M059J (cell line): ENCODE measurements at places on chromosomes 16 and 17. TPM values are rescaled to one million over a fixed set of nuclear protein-coding genes. Genes with fewer than 3 reads are reported as not detected.

DNA sequence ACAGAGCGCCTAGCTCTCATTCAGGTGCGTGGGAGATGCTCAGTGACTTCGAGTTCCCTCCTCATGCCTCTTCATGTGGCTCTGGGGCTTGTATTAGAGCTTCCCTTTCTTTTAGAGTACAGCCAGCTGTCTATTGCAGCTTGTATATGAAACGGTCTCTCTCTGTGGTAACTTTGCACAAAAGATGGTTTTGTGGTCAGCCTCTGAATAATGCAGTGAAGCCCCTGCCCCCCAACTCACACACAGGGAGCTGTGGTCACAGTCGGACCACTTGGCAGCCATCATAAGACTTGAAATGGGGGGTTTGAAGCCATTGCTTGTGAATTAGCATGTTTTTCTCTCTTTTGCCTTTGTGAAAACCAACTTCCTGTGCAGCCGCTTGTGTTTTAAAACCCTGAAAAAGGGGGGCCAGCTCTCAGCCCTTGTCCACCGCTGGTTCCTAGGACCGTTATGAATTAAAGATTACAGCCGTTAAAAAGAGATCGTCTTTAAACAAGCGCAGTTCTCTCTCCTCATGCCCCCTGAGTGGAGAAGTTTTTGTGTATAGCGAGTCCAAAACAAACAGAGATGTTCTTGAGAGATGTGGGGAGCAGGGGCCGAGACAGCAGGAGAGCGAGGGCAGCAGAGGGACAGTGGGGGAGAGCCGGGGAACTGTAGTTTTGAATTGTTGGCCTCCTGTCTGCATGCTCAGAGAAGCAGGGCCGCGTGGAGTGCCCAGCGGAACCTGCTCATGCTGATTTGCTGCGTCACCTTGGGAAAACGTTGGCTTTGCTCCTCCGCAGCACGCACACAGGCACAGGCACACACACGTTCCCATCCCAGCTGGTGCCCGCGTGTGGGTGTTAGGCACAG is 199.0 kb downstream of the MSI2 start:
- DNase-seq: peak; percentile 42

Gene CIITA
- 0.71 and 1.0 TPM in 2 replicates for total RNA-seq

Gene UTS2R
- total RNA-seq: not detected in 2 replicates

DNA sequence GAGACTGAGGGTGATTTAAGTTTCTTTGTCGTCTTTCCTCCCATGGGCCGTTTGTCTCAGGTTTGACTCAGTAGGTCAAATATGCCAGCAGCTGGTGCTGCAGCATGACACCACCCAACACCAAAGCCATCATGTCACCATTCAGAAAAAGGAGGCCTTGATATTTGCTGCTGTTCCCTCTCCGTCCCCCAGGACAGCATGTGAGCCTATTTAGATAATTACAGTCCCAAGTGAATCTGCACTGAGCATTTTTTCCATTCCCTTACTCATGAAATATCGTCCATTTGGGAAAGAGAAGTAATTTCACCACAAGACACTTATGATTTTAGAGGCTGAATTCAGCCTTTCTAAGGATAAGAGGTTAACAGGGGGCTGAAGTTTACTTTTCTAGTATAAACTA is 62.2 kb upstream of the ADORA2B start:
- DNase-seq: no peak

DNA sequence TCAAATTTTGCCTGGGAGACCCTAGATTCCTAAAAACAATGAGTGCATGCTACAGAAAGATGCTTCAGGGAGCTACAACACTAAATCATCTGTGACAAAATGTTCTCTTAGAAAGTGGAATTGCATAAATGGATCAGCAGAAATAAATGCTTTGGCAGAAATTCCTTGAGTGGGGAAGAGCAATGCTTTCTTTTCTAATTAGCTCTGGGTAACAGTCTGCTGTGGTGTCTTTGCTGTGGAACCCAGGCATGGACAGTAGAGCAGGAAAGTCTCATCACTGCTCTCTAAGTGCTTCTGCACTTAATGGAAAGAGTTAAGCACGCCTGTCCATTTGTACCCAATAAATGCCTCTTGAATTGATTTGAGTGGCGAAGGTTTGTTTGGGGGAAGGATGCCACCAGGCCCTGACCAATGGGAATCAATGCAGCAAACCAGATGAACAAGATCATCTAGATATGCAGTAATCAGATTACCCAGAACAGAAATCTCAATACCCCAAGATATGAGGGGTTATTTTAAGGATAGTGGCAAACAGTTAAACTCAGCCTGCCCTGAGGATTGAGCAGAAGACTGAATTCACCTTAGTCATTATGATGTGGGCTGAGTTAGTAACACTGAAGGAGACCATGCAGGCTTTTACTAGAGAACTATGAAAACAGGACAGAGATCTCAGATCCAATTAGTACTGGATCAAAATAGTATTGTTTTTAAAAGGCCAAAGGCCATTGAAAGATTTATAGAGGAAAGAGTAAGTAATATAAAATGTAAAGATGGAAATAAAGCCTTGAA is 13.6 kb downstream of the HLF start:
- DNase-seq: no peak

Gene CES5A
- not detected in 2 replicates for total RNA-seq

- no peak for DNase-seq
Observed at GRCh38 chr17:10171581-10171981, 26.8 kb downstream of the GAS7 start.

DNA sequence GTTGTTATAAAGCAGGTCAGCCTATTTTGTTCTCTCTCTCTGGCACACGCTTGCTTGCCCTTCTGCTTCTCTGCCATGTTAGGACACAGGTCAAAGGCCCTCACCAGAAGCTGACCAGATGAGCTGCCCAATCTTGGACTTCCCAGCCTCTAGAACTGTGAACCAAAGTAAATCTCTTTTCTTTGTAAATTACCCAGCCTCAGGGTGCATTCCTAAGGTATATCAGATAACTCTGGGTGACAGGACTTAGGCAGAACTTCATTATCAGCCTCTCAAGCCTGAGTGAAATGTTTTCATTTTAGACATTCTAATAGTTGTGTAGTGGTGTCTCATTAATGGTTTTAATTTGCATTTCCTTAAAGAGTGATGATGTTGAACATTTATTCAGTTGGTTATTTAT is 124.3 kb downstream of the CDRT15L2 start:
- DNase-seq: no peak

DNA sequence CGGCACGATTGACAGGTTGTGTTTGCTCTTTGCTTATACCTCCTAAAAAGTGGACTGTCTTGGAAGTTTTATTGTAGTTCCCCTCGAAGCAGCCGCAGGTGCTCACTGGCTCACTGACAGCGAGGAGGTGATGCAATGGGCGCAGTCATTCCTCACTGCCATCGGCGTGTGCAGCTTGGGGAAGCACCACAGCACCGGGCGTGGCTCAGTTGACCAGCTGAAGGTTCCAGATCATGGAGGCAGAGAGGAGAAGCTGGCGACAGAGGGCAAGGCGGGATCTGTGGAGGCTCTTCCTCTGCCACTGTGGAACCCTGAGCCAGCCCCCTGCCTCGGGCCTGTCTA is 72.1 kb upstream of the TNRC6C start:
- DNase-seq: no peak

- no peak for DNase-seq
Observed at GRCh38 chr17:46726206-46726605, 92.3 kb downstream of the WNT3 start.

Gene MPV17L
- total RNA-seq: 0.44 and 0.52 TPM in 2 replicates

GRCh38 chr17:12664894-12665262 is 812 bp upstream of the MYOCD start:
- no peak for DNase-seq

DNA sequence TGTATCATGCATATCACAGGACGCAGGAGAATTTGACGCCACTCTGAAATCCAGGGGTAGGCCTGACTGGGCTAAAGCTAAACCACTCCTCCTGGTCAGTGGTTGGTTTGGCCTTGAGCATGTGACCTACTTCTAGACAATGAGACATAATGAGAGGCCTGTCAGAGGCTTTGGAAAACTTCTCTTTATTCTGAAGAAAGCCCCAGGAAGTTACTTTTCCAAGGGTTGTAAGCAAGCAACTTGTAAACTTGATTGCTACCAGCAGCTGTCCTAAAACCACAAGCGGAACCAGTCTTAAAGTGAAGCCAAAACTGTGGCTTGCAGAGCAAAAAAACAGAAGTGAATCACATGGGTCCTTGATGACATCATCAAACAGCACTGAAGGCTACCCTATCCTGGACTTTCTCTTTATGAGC is 138.2 kb upstream of the COX10 start:
- peak; percentile 64 for DNase-seq

DNA sequence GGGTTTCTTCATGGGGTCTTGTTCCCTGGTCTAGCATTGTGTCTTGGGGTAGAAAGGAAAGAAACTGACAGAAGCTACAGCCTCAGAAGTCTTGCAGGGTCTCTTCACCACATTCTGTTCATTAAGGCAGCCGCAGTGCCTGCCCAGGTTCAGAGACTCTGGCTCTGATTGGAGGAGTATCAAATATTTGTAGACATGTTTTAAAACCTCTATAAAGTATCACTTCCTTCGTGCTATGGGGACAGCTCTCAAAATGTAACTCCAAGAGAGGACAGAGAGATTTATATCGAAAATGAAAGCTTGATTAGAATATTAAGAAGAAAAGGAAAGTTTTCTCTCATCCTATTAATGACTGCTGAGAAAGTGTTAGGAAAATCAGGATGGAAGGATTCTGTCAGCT is 107.0 kb upstream of the CACNG3 start:
- no peak for DNase-seq

- peak; percentile 13 for DNase-seq
Observed at GRCh38 chr17:80704381-80704819, 159.8 kb downstream of the RPTOR start.

GRCh38 chr16:70610273-70611223 is 35.8 kb upstream of the IL34 start:
- DNase-seq: no peak

Gene RCVRN
- total RNA-seq: not detected in 2 replicates

Gene GP1BA
- total RNA-seq: 0.05 TPM in 1 of 2 replicates, not detected in the other

DNA sequence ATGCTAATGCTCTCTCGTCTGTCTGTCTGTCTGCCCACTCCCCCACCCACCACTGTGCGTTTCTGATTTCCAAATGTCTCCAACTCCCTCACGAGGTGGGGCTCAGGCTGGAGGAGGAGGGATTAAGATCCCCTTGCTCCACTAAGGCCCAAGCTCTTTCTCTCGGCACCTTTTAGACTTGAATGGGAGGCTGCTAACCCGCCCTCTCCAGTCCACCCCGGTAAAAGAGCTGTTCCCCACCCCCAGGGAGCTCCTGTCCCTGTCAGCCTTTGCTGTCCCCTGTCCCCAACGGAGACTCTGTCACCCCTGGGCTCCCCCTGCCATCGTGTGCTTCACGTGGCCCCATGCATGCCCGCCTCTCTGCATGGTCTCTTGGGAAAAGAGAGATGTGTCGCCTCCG is 68.5 kb upstream of the PLCG2 start:
- DNase-seq: no peak

DNA sequence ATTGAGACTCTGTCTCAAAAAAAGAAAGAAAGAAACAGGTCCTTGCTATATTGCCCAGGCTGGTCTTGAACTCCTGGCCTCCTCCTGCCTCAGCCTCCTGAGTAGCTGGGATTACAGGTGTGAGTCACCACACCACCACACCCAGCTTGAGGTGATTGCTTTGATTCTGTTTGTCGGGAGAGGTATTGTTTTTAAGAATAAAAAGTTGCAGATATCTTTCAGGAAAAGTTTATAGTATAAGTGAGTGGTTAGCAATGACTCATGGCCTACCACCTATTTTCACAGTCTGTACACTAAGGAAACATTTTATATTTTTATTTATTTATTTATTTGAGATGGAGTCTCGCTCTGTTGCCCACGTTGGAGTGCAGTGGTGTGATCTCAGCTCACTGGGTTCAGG is 45.0 kb downstream of the RHOT1 start:
- peak; percentile 53 for DNase-seq

GRCh38 chr16:23407436-23408127 is 45.4 kb downstream of the COG7 start:
- DNase-seq: no peak

Gene SLC38A10
- 77.9 and 119 TPM in 2 replicates for total RNA-seq

DNA sequence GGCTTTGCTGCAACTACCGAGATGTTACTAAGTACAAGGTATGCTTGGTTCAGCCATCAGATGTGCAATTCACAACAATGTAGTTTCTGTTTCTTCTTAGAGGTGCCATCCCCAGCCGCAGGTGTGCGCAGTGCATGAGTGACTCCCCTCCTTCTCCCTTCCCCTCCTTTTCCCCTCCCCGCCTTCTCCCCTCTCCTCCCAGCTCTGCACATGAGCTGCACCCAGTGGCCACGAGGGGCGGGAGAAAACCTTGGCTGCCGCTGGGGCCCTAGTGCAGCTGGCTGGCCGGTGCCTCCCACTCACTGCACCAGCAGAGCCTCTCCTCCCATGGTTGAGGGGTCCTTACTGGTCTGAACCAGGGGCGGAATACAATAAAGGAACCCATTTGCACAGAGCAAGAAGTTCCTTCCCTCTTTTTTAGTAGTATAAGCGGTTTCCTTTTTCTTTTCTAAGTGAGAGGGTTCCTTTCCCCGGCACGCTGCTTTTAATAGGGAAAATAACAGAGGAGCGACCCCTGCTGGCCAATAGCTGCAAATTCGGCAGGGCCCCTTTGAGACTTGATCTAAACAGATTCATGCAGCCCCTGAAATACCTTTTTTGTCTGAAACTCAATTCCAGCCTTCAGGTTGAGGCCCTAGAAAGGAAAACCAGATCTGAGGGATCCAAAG is 7.8 kb upstream of the CCL15 start:
- DNase-seq: no peak

DNA sequence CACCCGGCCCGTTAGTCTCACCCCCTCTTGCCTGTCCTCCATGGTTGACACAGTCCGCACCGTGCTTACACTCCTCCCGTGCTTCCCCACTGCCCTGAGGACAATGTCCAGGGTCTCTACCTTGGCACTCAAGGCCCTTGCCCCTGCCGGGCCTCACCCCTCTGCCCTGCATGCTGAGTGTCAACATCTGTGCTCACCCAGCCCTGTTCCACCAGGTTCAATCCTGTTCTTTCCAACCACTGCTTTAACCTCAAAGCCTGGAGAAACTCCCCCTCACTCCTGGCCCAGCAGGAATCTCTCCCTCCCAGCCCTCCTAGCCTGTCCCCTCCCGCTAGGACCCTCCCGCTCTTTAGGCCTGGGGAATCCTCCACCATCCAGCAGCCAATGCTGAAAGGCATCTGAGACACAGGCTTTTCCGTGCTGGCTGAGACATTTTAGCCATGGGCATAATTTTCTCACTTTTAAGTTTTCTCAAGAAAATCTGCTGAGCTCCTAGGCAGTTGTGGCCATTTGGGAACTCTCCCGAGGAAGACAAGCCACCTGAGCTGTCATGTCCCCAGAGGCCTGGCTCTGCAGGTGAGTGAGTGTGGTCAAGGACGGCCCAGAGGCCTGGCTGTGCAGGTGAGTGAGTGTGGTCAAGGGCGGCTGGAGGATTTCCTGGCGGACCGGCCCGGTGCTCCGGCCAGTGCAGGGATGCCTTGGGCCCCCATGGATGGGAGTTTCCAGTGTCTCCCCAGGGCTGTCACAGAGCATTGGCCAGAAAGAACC is 10.8 kb upstream of the P2RX1 start:
- DNase-seq: no peak

- no peak for DNase-seq
Observed at GRCh38 chr16:86180244-86180643, 281.3 kb downstream of the IRF8 start.
